GM18507 (cell line): ENCODE measurements at places on chromosomes 11 and 22.

DNA sequence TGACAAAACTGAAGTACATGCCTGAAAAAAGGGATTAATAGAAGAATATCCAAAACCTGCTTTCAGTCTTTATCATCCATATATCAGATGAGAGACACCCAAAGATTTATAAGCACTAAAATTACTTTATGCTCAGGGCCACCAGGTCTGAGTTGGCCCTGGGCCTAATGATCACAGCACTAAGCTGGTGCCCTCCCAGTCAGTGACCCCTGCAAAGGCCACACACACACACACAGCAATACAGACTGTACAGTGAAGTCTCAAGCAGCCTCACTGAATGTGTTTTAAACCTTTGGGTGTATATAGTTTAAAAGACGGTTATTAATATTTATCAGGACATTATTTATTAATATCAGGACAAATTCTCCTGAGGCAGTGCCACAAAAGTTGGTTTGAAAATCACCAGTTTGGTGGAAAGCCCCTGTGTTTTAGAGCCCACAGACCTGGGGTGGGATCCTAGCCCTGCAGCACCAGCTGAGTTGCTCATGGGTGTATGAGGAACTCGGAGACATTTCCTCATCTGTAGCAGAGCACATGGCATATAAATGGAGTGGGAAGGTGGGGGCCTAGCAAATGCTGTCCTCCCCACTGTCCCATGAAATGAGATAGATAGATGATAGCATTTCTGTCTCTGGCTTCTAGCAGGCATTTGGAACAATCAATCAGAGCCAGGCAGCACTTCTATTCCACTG, 48.4 kb upstream of the HORMAD2 start:
- DNase-seq, result no peak

GRCh38 chr11:130819625-130820024, 96.7 kb downstream of the SNX19 start:
- no peak for DNase-seq

- no peak for DNase-seq
These were observed 27.1 kb downstream of the ADAMTS15 start for GRCh38 chr11:130475426-130476053.

DNA sequence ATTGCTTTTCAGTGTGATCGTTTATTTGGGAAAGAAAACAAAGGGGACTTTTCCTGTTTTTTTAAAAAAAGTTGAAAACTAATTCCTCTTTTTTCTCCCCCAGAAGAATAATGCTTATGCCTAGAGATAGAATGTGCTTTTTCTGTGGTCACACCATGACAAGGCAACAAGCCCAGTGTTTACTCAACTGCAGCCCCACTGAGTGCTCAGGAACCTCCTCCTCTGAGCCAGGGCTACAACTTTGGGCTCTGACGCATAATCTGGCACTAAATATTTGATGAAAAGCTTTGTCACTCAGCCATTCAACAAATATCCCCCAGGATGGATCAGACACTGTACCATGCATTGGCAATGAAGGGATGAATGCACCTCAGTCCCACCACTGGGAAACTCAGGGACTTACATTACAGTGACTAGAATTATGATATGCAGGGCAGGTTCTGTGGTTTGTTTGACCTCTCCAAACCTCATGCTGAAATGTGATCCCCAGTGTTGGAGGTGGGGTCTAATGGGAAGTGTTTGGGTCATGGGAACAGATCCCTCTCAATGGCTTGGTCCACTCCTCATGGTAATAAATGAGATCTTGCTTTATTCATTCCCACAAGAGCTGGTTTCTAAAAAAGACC, 155.9 kb downstream of the CCDC34 start:
- no peak for DNase-seq

DNA sequence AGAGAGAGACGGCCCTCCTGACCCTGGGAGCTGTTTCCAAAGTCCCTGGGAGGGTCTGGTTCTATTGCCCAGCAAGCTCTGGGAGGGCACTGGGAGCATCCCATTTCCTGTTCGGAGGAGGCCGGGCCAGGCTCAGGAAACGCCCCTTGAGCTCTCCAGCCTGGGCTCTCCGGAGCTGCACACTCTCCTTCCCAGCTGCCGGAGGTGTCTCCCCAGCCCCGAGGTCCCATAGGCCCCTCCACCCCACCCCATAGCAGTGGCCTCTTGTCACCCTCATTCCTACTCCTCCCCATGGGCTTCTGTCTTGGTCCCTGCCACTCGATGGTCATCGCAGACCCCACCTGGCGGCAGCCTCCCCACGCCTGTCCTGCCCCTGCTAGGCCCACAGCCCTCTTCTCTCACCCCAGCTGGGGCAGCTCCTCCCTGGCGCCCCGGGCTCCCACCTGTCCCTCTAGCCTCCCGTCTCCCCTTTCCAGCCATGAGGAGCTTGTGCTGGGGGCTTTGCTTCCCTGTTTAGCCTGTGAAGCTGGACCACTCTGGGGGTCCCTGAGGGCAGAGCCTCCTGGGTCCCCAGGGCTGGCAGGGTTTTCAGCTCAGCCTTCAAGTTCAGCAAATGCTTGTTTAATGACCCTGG, 2.8 kb downstream of the TSPAN32 start:
- no peak for DNase-seq

DNA sequence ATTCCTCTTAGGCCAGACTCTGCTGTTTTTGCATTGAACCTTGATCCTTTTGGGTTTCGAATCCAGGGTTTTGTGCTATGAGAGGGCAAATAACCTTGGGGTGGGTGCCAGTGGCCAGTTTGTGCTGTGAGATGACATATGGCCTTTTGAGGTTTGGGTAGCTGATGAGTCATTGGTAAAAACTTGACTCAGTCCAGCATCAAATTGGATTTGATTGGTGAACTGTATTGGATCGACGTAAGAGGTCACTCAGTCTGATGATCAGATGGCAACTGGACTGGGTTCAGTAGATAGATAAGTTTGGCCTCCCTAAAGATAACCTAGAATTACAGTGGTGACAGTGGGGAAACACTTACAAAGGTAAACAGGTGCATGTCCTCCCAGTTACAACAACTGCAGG, 41.0 kb upstream of the XKR3 start:
- no peak for DNase-seq

DNA sequence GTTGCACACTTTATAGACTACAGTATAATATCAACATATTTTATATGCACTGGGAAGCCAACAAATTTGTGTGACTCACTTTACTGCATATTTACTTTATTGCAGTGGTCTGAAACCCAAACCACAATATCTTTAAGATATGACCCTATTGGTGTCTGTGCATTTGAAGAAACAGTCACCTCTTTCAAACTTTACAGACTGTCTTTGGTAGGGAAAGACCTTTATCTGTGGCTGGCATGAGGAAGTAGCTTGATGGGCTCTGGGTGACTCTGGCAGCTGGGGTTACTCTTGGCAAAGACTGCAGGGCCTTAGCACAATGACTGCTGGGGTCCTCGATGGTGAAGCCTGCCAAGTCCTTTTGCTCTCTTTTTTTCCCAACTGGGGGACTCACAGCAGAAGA, 21.3 kb upstream of the ABTB2 start:
- no peak for DNase-seq

GRCh38 chr11:74577624-74578396, 14.6 kb upstream of the POLD3 start:
- no peak for DNase-seq

GRCh38 chr11:35780951-35781860, 118.6 kb downstream of the TRIM44 start:
- no peak for DNase-seq

- peak; percentile 91 for DNase-seq
These were observed at the start of gene AP1B1 for GRCh38 chr22:29387921-29388758. AP1B1 (minus strand) TSS chr22:29388570; CDS start chr22:29367243, 21,327 bp downstream.

GRCh38 chr11:127627204-127627603, 626.6 kb upstream of the KIRREL3 start:
- no peak for DNase-seq

DNA sequence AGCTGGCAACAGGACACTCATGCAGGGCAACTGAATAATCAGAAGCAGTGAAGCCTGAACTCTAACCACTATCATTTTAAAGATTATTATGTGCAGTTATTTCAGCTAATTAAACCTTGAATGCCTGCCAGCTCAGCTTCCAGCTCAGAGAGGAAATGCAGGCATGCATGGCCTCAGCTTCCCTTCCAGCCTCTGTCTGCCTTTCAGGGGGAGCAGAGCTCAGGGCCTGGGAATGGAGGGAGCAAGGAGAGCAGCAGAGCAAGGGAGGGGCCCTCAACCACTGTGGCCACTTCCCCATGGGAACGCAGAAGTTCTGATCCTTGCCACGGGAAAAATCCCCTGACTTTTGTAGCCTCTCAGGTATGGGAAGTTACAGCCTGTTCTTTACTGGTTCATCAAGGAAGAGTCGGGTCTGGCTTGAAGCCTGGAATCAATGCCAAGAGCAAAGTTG, 32.5 kb upstream of the APLNR start:
- DNase-seq, result no peak

- no peak for DNase-seq
These were observed 70.8 kb downstream of the LIF start for GRCh38 chr22:30175690-30176288.

DNA sequence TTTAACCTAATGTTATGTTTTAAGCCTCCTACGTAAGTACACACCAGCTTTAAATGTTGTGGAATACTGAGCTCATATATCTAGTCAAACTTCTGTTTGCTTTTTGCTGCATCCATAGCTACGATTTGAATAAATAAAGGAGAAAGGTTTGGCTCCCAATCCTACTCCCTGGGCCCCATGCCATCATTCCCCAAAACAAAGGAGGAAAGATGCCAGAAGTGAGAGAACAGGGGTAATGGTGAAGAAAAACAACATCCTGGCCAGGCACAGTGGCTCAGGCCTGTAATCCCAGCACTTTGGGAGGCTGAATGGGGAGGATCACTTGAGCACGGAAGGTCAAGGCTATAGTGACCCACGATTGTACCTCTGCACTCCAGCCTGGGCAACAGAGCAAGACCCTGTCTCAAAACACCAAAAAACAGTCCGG, 26.5 kb downstream of the SCGB1A1 start:
- DNase-seq, result no peak

- DNase-seq, result no peak
These were observed 6.9 kb downstream of the SMCO4 start for GRCh38 chr11:93536101-93536861.

GRCh38 chr11:75562836-75563484, 907 bp downstream of the SERPINH1 start:
- DNase-seq, result no peak

DNA sequence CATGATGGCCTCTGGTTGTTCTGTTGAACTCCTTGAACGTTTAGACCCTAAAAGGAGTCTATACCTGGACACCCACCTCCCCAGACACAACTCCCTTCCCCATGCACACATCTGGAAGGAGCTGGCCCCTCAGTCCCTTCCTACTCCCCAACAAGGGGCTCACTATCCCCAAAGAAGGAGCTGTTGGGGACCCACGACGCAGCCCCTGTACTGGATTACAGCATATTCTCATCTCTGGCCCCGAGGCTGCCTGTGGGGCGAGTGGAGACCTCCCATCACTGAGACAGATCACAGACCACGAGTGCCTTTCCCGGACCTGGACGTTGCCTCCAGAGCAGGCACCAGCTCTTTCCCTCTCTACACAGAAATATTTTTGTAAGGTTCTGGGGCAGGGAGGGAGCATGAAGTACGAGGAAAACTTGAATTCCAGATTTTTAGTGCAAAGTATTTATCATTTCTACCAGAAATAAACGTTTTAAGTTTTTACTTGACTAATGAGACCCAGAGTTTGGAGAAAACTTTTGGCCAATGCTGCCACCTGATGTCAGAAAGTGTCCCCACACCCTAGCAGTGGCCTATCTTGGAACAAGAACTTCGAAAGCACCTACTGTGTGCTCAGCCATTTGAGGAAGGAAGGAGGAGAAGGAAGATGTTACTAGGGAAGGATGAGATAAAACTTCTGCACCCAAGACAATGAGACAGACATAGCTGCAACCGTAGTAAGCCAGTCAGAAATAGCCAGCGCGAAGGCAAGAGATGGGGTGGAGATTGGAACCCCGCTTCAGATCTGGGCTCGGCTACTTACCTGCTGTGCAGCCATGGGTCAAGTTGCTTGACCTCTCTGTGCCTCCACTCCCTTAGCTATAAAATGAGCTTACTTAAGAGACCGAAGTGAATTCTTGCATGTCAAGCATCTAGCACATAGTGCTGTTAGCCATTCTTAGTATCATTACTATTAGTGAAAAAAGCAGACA, 10.2 kb upstream of the POU2F3 start:
- DNase-seq, result no peak

DNA sequence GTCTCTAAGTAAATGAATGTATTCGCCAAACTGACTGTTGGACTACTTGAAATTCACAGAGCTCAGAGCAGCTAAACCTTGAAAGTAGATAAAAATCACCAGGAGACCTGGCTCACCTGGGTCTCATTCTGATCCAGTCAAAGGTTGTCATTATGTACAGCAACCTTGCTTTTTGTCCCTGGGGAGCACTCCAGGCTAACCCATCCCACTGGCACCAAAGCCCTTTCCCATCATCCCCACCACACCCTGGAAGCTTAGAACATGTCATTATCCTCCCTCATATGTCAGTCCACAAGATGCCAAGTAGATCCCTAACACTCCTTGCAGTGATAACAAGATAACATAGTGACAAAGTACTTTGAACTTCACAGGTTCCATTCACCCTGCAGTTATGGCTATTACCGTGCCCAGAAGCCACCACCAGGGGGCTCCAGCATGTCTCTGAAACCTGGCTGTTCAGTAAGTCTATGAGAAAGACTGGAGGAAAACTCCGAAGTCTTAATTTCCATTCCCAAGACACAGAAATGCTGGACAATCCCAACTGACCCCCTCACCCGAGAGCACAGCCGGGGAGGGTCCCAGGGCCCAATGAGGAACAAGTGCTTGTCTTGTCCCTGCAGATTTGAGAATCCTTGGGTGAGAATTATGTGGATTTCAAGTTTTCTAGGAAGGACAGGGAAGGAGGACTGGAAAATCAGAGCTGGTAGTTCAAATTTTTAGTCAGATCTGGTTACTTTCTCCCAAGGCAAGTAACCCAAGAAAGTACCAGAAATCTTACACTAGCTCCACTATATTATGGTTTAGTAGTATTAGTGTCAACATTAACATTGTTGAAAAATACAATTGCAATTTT, 43.0 kb upstream of the USP47 start:
- peak; percentile 44 for DNase-seq

DNA sequence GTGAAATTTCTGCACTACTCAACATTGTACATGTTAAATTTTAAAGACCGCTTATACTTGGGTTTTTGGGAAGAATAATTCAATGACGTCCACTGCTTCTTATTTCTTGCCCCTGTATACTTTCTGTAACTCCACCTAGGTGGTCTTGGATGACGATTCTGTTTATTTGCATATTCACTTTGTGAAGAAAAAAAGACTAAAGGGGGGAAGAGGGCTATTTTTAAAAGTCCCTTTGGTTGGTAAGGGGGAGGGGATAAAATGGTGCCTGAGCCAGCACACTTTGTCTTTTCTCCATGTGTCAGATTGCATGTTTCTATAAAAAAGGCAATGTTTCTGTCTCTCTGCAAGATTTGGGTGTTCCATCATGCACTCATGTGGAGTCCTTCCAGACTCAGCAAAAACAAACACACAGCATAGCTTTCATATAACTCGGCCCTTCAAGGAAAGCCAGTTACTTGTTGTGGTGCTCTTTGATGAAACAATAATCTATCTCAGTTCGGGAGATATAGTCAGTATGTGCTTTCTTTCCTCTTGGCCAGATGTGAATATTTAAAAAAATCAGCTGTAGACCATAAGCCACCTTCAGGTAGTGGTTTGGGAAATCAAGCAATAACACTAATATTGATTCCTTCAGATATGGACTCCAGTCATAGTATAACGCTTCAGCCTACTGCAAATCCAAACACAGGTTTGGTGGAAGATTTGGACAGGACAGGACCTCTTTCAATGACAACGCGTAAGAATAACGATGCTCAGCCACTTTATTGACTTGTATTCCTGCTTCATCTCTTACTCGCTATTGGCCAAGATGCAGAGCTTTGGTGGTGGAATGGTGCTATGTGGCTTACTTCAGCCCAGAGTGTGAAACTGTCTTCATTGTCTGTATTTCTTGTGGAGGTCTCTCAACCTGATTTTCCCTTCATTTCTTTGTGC, 68.8 kb downstream of the CD44 start:
- no peak for DNase-seq
